ENCODE measurements at places on chromosomes 1 and 21.

- no peak for DNase-seq
These were observed 84.5 kb downstream of the GLIS1 start for GRCh38 chr1:53654216-53655210.

DNA sequence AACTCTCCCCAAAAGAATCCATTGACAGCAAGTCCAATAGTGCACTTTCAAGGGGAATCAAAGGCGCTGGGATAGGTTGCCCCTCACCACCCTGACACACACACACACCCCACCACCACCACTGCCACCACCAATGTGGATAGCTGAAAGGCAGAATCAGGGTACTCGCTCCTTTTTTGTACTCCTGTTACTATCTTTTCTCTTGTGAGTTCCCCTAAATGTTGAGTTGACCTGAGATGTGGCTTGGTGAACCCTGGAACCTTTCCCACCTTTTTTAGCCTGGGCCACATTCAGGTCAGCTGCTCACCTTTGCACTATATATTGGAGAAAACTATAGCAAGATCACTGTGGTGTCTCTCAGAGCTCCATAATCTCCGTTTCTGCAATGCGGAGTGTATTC, 3.9 kb downstream of the S100A8 start:
- DNase-seq, result no peak

DNA sequence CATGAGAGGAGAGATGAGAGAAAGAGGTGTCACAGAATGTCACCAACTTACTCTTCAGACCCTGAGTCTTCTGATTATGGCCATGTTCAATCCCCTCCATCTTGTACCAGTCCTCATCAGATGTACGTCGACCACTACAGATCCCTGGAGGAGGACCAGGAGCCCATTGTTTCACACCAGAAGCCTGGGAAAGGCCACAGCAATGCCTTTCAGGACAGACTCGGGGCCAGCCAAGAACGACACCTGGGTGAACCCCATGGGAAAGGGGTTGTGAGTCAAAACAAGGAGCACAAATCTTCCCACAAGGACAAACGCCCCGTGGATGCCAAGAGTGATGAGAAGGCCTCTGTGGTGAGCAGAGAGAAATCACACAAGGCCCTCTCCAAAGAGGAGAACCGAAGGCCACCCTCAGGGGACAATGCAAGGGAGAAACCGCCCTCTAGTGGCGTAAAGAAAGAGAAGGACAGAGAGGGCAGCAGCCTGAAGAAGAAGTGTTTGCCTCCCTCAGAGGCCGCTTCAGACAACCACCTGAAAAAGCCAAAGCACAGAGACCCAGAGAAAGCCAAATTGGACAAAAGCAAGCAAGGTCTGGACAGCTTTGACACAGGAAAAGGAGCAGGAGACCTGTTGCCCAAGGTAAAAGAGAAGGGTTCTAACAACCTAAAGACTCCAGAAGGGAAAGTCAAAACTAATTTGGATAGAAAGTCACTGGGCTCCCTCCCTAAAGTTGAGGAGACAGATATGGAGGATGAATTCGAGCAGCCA, 8.0 kb downstream of the ELOA start:
- no peak for DNase-seq

DNA sequence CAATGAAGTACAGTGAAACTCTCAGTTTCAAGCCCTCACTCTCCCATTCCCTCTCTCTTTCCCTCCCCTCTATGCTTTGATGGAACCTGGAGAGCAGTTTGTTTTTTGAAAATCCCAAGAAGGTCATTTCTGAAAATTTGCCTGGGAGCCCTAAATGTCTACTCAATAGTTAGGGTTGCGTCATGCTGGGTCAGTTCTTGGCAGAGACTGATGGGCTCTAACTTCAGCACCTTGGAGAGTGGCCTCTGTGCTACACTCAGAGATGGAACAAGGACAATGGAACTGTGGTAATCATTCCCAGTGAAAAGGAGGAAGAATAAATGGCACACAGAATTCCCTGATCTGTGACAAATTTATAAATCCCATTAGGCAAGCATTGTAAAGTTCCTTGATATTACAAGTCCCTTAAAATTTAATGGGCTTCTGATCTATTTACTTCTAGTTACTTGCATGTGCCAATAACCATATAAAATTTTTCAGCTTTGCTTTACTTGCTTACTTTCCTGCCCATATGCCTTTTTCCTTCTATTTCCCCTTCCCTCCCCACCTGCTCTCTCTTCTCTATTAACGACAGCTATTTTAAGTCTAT, 182.9 kb upstream of the KCND3 start:
- peak; percentile 16 for DNase-seq

GRCh38 chr21:30831194-30831765, 1.7 kb upstream of the KRTAP7-1 start:
- DNase-seq, result peak; percentile 24

GRCh38 chr1:40357625-40358024, 15.9 kb upstream of the SMAP2 start:
- no peak for DNase-seq

All from kidney capillary endothelial cell (primary cell).